ENCODE measurements at places on chromosomes 2 and 18.

- no peak for DNase-seq
These were observed 34.2 kb upstream of the NCOA1 start for GRCh38 chr2:24456599-24457556.

DNA sequence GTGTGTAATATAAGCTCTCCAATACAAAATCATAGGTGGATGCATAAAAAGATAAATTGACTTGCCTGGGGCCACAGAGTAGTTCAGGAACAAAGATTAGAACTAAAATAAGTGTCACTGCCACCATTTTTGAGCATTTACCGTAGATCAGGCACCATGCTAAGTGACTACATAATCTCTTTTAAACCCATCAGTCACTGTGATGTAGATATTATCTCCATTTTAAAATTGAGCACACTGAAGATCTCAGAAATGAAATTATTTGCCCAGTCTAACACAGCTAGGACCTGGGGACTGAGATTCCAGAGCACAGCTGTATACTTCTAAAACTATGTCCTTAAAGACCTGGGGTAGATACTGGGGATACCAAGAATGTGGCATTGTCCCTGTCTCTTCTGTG, 737.3 kb downstream of the CNTNAP5 start:
- DNase-seq: no peak

DNA sequence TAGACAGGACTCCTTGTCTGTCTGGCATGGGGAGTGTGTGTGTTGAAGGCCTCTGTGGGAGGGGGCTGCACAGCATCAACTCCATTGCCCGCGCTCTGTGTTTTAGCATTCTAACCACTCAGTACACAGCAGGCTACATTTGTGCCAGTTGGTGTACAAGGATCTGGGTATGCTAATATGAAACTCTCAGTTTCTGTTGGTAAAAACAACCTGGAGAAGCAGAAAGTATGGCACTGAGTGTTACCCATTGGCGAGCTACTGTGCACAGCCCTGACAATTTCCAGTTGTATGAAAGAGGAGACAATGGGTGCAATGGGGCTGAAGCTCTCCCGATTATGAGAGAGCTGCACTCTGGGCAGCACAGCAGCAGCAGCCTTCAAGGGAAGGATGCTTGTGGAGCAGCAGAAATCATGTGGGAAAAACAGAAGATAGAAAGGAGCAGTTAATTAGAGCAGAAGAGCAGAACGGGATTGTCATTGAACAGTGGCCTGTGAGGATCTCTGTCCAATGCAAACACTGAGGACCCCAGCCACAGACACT, 443.6 kb downstream of the CBLN2 start:
- DNase-seq: peak; percentile 10

DNA sequence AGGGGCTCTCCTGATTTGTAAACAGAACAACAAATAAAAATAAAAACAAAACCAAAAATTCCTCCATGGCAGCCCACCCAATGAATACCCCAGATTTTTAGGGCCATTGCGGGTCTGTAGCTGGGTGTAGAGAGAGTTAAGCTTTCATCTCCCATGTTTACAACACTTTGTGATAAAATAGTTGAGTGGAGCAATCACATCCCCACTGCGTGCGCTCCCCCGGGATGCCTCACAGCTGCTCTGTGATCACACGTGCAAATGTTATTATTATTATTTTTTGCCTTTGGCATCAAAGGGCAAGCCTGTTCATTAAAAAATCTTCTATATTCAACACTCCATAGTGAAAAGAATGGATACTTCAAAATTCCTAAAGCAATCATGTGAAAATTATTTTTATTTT, 118.0 kb downstream of the MBP start:
- no peak for DNase-seq

DNA sequence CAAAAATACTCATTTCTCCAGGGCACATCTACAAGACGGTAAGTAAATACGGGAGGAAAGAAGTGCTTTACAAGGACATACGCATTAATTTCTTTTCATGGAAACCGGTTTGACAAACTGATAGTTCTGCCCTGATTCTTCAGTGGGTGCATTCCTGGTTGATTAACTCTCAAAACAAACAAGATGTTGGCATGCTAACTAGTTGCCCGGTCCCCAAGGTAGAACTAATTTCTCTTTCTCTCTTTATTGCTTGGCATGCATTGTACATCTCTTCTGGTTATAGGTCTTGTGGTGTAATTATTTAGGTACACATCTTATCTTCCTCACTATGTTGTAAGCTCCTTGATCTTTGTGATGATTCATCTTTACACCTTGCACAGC, 46.9 kb upstream of the SPATS2L start:
- DNase-seq: no peak

GRCh38 chr2:97970293-97971060, 25.3 kb downstream of the TMEM131 start:
- DNase-seq: no peak

DNA sequence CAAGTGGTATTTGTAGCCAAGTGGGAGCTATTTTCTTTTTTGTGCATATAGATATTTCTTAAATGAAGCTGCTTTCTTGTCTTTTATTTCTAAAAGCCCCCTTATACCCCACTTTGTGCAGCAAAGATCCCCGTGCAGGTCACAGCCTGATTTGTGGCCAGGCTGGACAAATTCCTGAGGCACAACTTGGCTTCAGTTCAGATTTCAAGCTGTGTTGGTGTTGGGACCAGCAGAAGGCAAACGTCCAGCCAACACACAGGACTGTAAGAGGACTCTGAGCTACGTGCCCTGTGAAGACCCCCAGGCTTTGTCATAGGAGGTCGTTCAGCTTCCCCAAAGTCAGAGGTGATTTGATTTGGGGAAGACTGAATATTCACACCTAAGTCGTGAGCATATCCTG, 21.9 kb downstream of the FOSL2 start:
- no peak for DNase-seq

DNA sequence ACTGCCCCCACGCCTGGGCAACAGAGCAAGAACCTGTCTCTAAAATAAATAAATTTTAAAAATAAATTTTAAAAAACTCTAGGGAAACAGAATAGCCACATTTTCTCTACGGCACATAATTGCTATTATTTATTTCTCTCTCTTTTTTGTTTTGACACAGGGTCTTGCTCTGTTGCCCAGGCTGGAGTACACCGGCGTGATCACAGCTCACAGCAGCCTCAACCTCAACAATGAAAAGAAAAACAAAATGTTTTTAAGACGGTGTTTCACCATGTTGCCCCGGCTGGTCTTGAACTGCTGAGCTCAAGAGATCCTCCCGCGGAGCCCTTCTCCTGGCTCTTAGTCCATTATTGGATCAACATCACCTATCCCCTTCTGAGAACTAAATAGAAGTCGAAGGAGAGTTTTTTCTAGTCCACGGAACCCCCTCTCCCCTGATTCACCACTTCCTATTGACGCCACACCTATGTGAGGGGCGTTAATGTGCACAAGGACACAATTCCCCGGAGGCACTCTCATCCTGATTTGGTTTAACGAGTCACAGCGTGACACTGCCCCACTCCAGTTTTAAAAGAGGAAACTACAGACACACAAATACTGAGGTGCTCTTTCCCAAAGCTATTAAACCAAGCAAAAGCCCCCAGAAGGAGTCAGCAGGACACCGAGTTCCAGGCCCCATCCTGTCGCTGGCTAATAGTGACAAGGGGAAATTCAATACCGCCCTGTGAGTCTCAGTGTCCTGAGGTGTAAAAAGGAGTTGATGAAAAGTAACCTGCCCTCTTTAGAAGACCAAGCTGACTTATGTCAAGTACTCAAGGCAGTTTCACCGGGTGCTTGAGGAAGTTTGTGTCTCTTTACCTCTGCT, 1.1 kb downstream of the NPC1 start:
- DNase-seq: no peak

GRCh38 chr2:43521568-43521967, 74.3 kb downstream of the THADA start:
- no peak for DNase-seq

DNA sequence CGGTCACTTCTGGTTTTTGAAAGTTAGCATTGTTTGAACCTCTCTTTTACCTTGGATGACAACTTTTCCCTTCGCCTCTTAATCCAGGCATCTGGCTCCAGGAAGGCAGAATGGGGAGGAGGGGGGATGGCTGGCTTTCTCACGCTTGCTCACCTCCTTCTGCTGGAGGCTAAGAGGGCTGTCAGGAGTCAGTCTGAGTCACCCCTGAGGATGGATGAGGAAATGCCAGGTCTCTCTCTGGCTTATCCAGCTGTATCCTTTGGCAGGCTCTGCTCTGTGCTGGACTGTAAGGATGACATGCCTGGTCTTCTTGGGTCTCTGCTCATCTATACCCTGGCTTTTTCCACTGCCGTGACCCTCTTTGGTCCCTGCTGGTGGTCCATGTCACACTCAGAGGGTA, 142.9 kb upstream of the GYPC start:
- no peak for DNase-seq

- DNase-seq: no peak
These were observed 24.0 kb downstream of the ZNF385B start for GRCh38 chr2:179837408-179837807.

GRCh38 chr2:106995556-106995955, 109.6 kb upstream of the ST6GAL2 start:
- DNase-seq: no peak

DNA sequence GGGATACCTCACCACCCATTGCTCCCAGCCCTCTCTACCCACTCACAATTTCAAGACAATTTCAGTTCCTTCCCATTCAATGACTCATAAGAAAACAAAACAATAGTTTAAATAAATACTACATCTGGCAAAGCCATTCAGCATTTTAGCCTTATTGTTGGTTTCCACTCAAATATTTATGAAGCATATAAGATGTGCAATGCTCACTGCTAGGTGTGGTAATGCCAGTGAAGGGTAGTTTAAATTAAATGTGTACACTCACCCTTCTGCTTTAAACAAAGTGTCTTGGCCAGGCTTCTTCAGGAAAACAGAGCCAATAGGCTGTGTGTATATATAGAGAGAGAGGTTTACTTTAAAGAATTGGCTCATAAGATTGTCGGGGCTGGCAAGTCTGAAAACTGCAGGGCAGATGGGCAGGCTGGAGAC, 37.0 kb downstream of the INO80C start:
- DNase-seq: no peak

GRCh38 chr2:32633040-32633439, 5.2 kb downstream of the TTC27 start:
- no peak for DNase-seq

GRCh38 chr2:174611854-174612253, 14.2 kb upstream of the WIPF1 start:
- DNase-seq: no peak

- no peak for DNase-seq
These were observed 125.7 kb downstream of the PDE1A start for GRCh38 chr2:182301093-182301492.

DNA sequence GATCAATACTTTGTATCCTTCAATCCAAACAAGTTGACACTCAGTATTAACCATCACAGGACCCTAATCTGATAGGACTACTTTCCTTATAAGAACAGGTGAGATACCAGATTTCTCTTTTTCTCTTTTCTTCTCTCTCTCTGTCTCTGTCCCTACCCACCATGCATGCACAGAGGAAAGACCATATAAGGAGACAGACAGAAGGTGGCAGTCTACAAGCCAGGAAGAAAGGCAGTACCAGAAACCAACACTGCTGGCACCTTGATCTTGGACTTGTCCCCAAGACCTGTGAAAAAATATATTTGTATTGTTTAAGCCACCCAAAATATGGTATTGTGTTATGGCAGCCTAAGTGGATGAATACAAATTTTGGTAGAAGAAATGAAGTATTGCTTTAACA, 156.2 kb upstream of the KCNH7 start:
- no peak for DNase-seq

- no peak for DNase-seq
These were observed 30.8 kb upstream of the RALBP1 start for GRCh38 chr18:9444549-9444948.

- no peak for DNase-seq
These were observed 398.3 kb downstream of the GPD2 start for GRCh38 chr2:156834431-156834830.

DNA sequence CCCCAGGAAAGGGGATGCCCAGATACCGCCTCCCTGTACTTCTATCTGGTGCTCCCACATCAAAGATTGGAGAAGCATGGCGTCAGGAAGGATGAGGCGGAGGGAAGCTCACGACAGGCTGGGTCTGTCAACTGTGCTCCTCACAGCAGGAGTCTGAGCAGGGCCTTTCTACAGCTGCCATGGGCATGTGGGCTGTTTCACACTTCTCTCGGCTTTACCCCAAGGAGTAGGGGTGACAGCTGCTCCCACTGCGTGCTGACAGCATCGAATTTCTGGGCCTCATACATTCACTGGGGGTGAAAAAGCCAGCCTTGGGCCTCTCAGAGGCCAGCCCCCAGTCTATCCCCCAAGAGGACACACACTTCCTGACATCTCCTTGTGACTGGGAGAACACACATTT, 21.1 kb downstream of the NEURL3 start:
- DNase-seq: peak; percentile 46

DNA sequence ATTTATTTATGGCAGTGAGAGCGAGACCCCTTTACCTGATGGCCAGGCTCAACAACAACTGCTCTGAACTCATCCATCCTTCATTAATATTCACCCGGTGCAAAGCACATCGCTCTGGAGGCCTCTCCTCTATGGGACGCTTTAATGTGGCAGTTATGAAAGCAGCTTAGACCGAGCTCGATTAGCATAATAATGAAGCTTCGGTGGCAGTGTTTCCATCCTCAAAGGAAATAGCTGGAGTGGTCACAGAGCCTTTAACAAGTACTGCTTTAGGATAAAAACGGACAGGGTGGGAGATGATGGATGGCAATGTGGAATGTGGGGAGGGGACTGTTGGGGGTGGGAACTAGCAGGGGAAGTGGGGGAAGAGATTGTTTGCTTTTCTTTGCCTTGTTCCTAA, 243.9 kb downstream of the SLC4A3 start:
- DNase-seq: no peak

DNA sequence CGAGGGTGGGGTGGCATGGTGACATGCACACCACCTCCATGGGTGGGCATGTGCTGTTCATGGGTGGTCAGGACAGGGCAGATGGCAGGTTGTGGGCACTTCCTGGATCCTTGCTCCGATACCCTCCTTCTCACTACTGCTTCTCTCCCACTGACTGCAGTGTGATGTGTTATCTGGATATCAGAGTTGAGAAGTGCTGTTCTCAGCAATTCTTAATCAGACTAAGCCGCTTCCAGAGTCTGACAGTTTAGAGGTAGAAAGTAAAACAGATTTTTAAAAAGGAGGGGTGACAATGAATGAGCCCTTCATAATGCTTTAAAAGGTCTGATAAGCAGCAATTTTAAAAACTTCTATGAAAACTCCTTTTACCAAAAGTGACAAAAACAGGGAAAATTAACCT, 33.9 kb downstream of the SIGLEC15 start:
- DNase-seq: no peak

GRCh38 chr2:191150600-191151330, at the start of gene STAT4:
STAT4 (minus strand) TSS chr2:191150994; CDS start chr2:191148203, 2,791 bp downstream.
- peak; percentile 11 for DNase-seq

- no peak for DNase-seq
These were observed 2153.2 kb upstream of the PIK3C3 start for GRCh38 chr18:39801848-39802247.

DNA sequence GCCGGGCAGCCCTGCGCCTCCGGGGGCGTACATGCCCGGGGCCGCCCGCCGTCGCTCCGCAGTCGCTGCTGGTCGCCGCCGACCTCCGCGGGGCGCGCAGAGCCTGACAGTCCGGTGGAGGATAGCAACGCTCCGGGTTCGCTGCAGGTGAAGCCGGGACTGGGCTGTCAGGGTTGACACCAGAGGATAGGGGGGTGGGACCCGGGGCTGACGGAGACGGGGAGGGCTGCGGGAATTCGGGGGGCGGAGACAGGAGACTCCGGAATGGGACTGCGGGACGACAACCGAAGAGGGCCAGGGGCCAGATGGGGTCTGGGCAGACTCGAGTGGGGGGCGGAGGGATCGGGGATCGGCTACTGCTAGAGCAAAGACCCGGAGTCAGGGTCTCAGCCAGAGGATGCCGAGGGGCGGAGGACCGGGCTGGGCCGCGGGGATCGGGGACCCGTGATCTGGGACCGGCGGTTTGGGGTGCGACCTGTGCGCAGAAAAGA, 403 bp downstream of the TMEM127 start:
- DNase-seq: no peak
